ENCODE measurements at places on chromosomes 2 and 18.

- DNase-seq: no peak
Observed at GRCh38 chr2:201444746-201445465, 6.4 kb downstream of the TRAK2 start.

DNA sequence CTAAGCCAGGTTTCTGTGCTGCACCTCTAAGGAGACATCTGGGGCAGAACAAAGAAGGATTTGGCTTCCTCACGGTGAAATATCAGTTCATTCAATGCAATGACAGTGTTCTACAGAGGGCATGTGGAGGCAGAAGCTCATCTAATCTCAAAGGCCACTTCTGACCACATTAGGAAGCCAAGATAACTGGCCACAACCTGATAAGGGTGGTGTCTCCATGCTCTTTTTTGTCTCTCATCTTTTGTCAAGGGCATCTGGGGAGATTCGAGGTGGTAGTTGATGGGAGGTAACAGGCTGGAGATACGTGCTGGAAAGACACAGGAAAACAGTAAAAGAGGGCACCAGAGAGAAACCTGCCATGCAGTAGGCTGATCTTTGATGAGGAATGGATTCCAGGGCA is 303.9 kb downstream of the LRATD1 start:
- DNase-seq: no peak

DNA sequence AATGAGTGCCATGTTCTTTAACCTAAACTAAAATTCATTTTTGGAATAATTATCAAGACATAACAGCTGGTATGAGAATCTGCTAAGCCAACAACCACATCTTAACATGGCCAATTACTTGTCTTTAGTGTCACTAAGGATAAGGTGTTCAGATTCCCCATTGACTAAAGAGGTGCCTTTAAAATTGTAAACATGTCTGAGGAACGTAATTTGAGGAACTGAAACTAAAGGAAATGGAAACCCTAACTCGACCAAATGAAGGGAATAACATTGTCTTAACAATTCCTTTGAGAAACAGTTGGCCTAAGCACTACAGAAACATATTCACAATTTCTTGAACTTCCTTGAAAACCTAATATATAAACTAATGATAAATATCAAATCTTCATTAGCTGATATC is 355.4 kb upstream of the GULP1 start:
- DNase-seq: no peak

DNA sequence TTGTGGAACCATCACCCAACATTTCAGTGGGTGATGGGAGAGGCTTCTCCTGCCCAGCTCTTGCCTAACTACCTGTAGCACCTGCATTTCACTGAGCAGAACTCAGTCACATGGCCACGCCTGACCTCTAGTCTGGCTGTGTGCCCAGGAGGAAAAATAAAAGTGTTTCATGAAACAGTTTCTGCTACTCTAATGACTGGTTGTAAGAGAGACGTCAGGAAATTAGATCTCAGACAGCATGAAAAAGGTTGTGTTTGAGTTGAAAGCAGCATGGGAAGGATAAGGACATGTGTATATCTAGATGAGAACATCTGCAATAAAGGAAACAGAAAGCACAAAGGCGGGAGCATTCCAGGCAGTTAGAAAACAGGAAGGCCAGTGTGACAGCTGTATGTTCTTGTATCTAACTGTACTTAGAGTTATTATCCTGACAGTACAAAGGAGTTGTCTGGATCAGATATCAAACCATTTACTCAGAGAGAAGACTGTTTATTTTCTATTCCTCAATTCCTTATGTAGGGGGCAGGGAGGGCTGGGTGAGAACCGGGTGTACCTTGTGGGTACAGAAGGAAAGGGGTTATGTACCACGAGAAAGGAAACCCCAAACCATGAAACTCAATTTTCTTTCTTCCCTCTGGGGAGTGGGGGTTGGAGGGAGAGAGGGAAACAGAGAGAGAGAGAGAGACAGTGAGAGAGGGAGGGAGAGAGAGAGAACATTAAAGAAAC is 307.4 kb upstream of the VWC2L start:
- DNase-seq: no peak

- DNase-seq: no peak
Observed at GRCh38 chr2:113886479-113887008, 3.3 kb upstream of the ACTR3 start.

- no peak for DNase-seq
Observed at GRCh38 chr2:134774786-134775641, 56.2 kb upstream of the TMEM163 start.

- DNase-seq: no peak
Observed at GRCh38 chr2:73937103-73937885, 10.6 kb downstream of the DGUOK start.

DNA sequence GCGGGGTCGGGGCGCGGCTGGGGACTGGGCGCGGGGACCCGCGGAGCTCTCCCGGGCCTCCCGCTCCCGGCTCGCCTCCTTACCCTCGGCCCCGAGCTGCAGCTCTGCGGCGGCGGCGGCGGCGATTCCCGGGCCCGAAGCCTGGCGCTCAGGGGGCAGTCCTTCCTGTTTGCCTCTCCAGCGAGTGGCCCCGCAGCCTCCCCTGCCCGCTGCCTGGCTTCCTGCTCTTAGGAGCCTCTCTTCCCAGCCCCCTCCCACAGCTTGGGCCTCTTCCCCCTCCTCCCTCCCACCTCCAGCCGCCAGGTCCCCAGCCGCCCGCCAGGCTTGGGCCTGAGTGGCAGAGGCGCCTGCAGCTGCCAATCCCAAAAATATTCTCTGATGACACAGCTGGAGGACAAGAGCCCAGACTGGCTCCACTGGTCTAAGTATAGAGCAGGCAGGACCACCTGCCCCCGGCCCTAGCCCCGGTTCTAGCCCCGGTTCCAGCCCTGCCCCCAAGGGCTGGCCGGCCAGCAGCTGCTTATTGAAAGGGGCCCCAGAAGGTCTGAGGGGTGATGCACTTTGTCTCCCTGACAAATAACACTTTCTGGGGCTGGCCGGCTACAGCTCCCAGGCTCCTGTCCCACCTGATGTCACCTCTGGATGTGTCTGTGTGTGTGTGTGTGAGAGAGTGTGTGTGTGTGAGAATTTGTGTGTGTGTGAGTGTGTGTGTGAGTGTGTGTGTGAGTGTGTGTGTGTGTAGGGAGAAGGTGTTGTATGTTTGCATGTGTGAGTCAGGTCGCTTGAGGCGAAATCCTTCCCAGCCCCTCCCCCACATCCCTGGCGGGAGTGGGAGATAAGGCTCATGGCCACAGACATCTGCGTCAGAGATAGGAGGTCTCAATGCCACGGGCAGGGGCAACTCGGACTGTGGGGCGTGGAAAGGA is at the start of gene OBSL1:
TSS of gene OBSL1 (minus strand) at position 229 of the 926 bp plus-strand sequence. CDS start 307 bp downstream, outside the sequence.
- DNase-seq: no peak

DNA sequence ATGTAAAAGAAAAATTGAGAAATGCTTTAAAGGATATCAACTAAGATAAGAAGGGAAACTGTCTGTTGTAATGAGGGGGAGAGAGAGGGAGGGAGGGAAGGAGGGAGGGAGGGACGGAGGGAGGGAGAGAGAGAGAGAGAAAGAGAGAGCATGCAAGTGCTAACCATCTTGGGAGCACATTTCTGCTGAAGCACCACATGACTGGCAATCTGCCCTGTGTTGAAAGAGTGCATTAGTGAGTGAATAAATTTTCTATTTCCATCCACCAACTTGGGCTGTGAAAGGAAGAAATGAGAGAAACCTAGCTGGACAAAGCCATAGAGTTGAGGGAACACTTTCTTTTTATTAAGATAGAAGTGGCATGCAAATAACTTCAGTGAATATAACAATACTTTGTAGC is 110.7 kb downstream of the TMX3 start:
- DNase-seq: no peak

- peak; percentile 9 for DNase-seq
Observed at GRCh38 chr2:26245231-26245732, 543 bp downstream of the HADHB start.

DNA sequence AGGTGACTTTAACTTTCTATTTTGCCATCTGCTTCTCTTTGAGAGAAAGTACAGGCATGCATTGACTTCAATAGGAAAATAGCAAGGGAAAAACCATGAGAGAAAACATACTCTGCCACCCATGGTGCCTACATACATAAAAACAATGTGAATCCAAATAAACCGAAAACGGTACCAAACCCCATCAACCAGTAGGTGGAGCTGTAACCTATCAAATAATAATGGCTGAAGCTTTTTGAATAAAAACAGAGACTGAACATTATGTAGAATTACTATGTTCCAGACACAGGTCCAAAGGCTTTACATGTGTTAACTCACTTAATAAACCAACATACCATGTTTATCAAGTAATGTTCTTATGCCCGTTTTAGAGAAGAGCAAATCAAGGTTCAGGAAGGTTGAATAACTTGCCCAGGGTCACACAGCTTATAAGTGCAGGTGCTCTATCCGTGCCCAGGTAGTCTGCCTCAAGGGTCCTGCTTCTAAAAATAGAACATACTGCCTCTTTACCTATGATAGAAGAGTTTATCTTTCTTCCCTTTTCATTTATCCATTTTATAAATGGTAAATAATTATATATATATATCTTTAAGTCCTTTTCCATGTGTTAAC is 293.9 kb upstream of the SYT4 start:
- DNase-seq: no peak

- no peak for DNase-seq
Observed at GRCh38 chr2:120299561-120299960, 46.4 kb upstream of the INHBB start.

- peak; percentile 89 for DNase-seq
Observed at GRCh38 chr2:96148410-96149217, 3.4 kb upstream of the DUSP2 start.

DNA sequence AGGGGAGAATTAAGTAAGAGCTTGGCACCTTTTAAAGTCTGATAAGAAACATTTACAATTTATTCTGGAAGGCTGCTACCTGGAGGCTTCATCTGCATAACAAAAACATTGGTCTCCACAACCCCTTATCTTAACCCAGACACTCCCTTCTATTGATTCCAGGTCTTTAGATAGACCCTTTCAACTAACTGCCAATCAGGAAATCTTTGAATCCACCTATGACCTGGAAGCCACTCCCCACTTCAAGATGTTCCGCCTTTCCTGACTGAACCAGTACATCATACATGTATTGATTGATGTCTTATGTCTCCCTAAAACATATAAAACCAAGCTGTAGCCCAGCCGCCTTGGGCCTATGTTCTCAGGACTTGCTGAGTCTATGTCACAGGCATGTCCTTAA is 289.4 kb downstream of the AGPS start:
- DNase-seq: no peak

GRCh38 chr2:12412898-12413305 is 303.8 kb upstream of the TRIB2 start:
- no peak for DNase-seq

GRCh38 chr18:55743133-55743532 is 155.1 kb upstream of the TCF4 start:
- no peak for DNase-seq

DNA sequence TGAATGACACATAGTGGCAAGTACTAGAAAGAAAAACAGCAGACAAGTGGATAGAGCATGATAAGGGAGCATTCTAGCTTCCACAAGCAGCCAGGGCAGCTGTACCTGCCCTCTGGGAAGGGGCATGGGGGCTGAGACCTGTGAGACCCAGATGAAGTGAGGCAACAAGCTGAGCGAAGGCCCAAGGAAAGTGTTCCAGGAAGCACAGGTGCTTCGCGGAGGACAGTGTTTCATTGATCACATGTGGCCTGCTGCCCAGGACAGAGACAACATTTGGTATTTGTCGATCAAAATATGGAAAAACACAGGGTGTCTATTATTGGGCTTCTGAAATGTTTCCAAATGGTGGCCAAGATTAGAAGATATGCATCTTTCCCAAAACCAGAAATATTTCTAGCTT is 149.1 kb downstream of the ZNF516 start:
- DNase-seq: no peak

DNA sequence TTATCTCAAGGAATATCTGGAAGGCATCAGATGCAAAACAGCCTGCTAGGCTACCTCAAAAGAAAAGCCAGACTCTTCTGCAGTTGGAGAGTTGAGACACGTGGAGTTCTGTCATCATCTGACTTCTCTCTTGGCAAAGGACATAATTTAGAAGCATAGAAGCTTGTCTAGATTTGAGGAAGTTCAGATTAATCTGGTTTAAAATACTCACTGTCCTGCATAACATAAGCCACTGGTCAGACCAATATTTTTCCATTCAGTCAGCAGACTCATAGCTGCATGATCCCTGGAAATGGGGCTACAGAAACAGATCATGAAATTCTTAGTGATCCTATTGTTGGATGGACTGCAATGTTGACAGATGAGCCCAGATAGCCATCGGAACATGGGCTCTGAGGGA is 349.0 kb downstream of the TXNL1 start:
- DNase-seq: no peak

DNA sequence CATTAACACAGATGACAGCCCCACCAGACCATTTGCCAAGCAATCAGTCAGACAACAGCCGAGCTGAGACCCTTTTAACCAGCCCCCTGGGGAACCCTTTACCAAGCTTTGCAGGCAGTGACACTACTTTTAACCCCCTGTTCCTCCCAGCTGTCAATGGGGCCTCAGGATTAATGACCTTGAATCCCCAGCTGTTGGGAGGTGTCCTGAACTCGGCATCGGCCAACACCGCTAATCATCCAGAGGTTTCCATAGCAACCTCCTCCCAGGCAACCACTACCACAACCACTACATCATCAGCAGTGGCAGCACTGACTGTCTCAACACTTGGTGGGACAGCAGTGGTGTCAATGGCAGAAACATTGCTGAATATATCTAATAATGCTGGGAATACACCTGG is 160.9 kb upstream of the EPC2 start:
- DNase-seq: no peak

DNA sequence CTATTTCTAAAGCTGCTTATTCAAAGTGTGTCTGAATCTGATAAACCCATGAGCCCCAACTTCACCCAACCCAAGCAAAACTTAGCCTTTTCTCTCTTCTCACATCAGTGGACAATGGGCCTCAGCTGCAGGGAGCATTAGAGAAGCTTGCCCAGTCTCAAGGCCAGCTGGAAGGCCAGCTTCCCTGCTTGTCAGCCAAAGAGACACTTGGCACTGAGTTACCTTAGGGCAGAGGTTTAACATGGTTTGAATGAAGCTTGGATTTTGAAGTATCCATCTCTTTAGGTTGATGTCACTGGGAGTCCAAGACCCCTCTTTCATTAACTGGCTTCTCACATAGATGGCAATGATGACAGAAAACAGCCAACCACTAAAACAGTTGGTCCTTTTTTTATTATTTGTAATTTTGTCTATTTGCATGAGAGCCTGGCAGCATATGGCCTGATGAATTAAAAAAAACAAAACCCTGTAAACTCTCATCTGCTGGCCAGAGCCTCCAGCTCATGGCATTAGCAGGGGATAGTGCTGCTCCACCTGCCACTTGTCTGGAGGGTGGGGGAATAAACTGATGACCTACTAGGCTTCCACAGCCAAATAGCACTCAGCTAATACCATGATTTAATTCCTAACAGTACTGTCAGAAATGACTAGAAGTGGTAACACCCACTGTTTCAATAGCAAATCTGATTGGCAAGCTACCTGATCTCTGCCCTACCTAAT is 137.0 kb downstream of the UBE2E3 start:
- DNase-seq: no peak

GRCh38 chr2:216003876-216004696 is 9.3 kb downstream of the MREG start:
- DNase-seq: no peak

DNA sequence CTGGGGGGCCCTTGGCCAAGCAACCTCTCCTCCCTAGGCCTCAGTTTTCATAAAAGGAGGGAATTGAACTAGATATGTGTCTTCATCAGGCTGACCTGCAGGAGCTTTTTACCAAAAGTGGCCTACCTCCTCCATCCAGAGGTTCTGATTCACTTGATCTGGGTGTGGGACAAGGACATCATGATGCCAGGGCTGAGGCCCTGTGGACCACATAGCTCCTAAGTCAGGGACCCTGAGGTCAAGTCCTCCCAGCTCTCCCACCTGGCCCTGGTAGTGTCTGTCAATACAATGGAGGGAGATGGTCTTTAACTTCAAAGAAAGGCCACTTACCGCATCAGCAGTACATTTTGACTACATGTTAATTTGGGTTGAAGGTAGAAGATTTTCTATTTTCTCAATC is 10.4 kb downstream of the IL1RN start:
- no peak for DNase-seq
